NCI-H1092 (cell line): ENCODE measurements at places on chromosomes 6 and 20.

GRCh38 chr6:13800615-13801014 lies 13.7 kb downstream of the MCUR1 start:
- no peak for DNase-seq

- no peak for DNase-seq
Measured at GRCh38 chr6:45562171-45562570, 184.4 kb upstream of the SUPT3H start.

DNA sequence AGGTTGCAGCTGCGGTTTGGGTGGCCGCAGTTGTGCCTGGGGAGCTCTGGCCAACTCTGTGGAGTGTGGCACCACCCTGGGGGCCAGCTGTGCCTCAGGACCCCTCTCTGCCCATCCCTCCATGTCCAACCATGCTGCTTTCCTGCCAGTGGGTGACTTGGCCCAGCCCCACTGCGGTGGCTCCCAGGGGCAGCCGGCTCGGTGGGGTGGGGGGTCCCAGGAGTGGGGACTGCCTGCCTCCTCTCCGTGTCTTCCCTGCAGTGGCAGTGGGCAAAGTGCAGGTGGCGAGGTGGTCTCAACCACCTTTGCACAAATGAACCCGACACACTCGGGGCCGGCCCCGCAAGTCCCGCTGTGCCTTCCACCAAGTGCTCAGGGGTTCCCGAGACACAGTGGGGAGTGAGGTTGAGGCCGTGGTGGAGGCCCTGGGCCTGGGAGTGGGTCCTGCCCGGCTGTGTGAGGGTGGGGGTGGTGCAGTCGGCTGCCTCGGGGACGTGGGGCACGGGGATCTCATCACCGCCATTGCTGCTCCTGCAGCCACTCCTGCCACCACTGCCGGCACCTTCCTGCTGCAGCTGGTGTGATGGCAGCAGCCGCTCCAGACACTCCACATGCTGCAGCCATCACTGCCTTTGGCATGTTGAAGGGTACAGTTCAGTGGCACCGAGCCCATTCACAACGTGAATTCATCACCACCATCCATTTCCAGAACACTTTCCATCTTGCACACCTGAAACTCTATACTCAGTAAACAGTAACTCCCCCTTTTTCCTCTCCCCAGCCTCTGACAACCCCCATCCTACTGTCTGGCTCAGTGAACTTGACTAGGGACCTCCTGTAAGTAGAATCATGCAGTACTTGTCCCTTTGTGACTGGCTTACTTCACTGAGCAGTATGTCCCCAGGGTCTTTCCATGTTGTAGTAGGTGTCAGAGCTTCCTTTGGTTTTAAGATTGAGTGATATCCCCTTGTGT lies 10.7 kb upstream of the SLCO4A1 start:
- peak; percentile 69 for DNase-seq

DNA sequence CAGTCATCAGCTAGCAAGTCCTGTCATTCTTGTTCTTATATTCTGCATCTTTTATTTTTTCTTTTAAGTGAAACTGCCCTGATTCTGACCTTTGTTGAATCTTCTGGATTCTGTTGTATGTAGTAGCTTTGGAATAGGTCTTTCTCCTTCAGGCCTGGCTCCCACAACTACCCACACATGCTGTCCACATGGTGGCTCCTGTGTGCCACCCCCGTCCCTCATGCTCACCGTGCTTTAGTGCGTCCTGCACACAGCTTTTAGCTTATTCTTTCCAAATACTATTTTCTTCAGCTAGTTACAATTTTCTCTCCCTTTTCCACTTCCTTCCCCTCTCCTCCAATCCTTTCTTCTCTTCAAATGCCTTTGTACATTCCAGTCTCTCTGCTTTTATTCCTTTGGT lies 61.8 kb downstream of the CTNNBL1 start:
- peak; percentile 9 for DNase-seq

GRCh38 chr6:84762220-84763002 lies 2.0 kb downstream of the TBX18 start:
- peak; percentile 34 for DNase-seq

DNA sequence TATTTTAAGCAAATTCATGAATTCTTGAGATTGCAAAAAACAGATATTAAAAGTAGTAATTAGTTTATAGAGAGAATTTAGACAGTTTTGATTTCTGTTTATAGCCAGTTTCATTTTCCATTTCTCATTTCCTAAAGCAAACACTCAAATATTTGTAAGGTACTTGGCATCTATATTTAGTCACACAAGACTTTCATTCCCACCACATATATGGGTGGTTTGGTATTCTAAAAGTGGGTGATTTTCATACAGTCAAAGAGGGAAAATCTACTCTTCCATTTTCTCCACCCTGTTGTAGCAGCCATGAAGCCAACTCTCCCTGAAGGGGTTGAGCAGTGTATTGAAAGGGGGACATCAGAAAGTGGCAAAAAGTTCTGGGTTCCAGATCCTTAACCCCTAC lies 181.1 kb upstream of the SUPT3H start:
- no peak for DNase-seq
